ENCODE measurements at places on chromosomes 1 and 21. TPM values are rescaled to one million over a fixed set of nuclear protein-coding genes. Genes with fewer than 3 reads are reported as not detected.

- no peak for ATAC-seq
These were observed 71.2 kb downstream of the LHX4 start for GRCh38 chr1:180301135-180301742.

DNA sequence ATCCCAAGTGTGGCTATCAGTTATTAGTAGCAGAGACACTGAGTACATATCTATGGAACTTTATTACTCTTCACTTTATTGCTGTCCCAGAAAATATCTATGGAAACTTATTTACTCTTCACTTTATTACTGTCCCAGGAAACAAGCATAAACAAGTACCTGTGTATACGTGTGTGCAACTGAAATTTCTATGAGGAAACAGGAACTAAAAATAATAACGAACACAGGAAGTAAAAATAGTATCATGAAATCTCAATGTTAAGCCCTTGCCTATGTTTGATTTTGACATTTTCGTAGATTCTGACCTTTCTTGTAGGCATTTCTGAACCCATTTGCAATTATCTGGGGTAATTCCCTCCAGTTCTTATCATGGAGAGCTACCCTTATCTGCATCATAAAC lies 64.9 kb upstream of the KRTAP19-8 start:
- no peak for ATAC-seq

- ATAC-seq: peak; percentile 91
These were observed 349.4 kb downstream of the DUSP10 start for GRCh38 chr1:221392453-221392852.

S100A1 gene
- total RNA-seq: 2.4 TPM

OR2L13 gene
- total RNA-seq: not detected

Measured in gastroesophageal sphincter (tissue), 4 donors.